Central memory CD8-positive, alpha-beta T cell (primary cell): ENCODE measurements at places on chromosomes 1 and 21.

- H3K4me1 ChIP-seq, result no peaks in the 10 kb centered on the region
- H3K27me3 ChIP-seq, result peaks cover 13% of the 10 kb centered on the region
- H3K27ac ChIP-seq, result no peak overlapping the region
- no peak overlapping the region for H3K4me3 ChIP-seq
- no peak for DNase-seq
These were observed 124.3 kb upstream of the RAB4A start for GRCh38 chr1:229146647-229147046.

- no peaks in the 10 kb centered on the region for H3K4me1 ChIP-seq
- no peaks in the 10 kb centered on the region for H3K36me3 ChIP-seq
- no peak overlapping the region for H3K4me3 ChIP-seq
- no peak overlapping the region for H3K27ac ChIP-seq
These were observed 24.2 kb upstream of the SYDE2 start for GRCh38 chr1:85224734-85225623.

DNA sequence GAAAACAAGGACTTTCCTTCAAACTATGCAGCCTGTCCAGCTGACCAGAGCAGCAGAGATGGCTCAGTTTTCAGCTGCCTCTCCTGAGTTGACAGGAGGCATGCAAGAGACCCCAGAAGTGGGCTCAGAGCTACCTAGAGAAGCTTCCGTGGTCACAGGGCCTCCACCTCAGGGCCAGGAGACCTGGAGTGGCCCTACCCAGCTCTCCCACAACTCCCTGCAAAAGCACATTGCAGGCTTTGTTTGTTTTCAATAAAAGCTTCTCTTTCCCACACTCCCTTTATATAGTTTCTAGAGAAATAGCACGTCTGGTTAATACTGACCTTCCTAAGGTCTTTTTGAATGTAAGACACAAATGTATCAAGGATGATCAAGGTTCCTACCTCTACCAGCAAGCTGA lies 40.1 kb downstream of the RRAGC start:
- no peak for DNase-seq
- H3K27me3 ChIP-seq, result peaks cover 80% of the 10 kb centered on the region
- no peak overlapping the region for H3K4me3 ChIP-seq
- no peaks in the 10 kb centered on the region for H3K36me3 ChIP-seq

- no peak overlapping the region for H3K4me3 ChIP-seq
- H3K36me3 ChIP-seq, result no peaks in the 10 kb centered on the region
- H3K27me3 ChIP-seq, result peaks cover 35% of the 10 kb centered on the region
- H3K4me1 ChIP-seq, result peaks cover 4% of the 10 kb centered on the region
- DNase-seq, result no peak
- no peak overlapping the region for H3K27ac ChIP-seq
These were observed 131.9 kb downstream of the CRB1 start for GRCh38 chr1:197399755-197400521.

DNA sequence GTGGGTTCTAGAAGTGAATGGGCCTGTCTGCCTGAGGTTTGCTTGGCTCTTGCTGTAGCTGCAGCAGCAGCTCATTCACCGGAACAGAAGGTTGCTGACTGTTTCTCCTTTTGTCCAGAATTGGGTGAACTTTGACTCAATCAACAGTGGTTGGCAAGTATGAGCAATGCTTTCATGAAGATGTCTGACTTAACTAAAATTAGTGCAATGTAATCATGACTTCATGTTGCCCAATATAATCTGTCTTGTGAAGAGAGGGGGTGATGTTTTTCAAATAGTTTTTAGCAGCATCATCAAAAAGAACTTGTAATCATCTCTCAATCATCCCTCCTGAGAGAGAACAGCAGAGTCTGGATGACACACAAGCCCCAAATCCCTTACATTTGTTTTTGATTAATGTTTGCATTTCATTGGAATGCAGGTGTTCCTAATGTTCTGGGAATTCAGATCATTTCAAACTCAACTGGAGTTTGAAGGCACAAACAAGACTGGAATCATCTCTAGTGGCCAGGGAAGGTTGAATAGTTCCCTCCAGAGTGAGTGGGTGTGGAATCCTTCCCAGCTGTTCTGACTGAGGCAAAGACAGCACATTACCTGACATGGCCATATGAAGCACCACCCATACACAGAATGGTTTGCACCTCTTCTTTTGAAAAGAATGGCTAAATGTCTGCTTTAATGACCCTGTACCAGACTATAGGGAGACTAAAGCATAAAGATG lies 82.9 kb downstream of the HLX start:
- no peak overlapping the region for H3K4me3 ChIP-seq
- DNase-seq, result no peak
- H3K4me1 ChIP-seq, result no peaks in the 10 kb centered on the region
- no peak overlapping the region for H3K27ac ChIP-seq
- H3K36me3 ChIP-seq, result no peaks in the 10 kb centered on the region

- H3K4me3 ChIP-seq, result no peak overlapping the region
- no peak for DNase-seq
- H3K36me3 ChIP-seq, result no peaks in the 10 kb centered on the region
- no peaks in the 10 kb centered on the region for H3K4me1 ChIP-seq
- H3K27ac ChIP-seq, result no peak overlapping the region
- peaks cover 79% of the 10 kb centered on the region for H3K27me3 ChIP-seq
These were observed 56.7 kb downstream of the OVGP1 start for GRCh38 chr1:111370871-111371270.

DNA sequence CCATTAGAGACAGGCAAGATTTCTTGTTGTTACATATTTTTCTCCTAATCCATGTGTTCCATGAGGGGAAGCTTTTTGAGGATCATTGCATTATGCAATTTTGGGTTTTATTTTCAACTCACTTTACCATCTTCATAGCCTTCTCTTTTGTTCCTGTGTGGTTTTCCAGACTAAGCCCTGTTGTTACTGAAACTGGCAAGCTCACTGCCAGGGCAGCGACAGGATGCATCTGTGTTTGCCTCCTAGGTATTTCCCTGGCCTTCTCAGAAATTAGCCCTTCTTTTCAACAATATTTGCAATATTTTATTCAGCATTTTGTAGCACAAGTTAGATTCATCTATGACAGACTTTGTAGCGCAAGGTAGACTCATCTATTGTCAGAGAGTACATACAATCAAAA lies 134.2 kb upstream of the CYYR1 start:
- H3K36me3 ChIP-seq, result no peaks in the 10 kb centered on the region
- H3K4me3 ChIP-seq, result no peak overlapping the region
- no peaks in the 10 kb centered on the region for H3K27me3 ChIP-seq
- no peak overlapping the region for H3K27ac ChIP-seq
- no peak for DNase-seq

DNA sequence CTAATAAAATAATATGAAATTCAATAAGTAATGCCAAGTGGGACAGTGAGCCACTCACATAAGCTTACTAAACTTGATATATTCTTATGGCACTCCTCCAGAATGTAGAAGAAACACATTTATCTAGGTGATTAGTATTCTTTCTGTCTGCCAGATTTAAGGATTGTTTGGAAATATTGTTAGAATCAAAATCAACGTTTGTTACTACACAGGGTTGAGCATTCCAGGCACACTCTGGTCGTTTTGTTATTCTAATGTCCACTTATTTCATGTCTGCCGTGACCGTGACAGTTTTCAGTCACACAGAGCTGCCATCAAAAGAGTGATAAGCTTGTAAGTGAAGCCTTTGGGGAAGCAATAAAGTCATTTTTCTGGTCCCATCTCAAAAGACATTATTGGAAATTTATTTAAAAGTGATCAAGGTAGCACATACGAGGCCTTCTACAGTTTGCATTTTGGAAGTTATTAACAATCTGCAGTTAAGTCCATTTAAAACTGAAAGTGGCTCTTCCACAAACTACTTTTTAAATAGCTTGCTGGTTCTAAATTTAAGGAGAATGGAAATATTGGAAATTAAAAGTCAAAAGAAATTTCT lies 38.0 kb downstream of the NFIA start:
- DNase-seq, result no peak
- no peaks in the 10 kb centered on the region for H3K27me3 ChIP-seq
- peaks cover 5% of the 10 kb centered on the region for H3K4me1 ChIP-seq
- no peaks in the 10 kb centered on the region for H3K36me3 ChIP-seq
- H3K4me3 ChIP-seq, result no peak overlapping the region
- H3K27ac ChIP-seq, result no peak overlapping the region
